Stimulated activated CD4-positive, alpha-beta T cell treated with anti-CD3 and anti-CD28 coated beads, Interleukin-1b, Interleukin-23, amount 100 ng/mL, for 24 hours (primary cell): ENCODE measurements at places on chromosomes 5 and 9.

DNA sequence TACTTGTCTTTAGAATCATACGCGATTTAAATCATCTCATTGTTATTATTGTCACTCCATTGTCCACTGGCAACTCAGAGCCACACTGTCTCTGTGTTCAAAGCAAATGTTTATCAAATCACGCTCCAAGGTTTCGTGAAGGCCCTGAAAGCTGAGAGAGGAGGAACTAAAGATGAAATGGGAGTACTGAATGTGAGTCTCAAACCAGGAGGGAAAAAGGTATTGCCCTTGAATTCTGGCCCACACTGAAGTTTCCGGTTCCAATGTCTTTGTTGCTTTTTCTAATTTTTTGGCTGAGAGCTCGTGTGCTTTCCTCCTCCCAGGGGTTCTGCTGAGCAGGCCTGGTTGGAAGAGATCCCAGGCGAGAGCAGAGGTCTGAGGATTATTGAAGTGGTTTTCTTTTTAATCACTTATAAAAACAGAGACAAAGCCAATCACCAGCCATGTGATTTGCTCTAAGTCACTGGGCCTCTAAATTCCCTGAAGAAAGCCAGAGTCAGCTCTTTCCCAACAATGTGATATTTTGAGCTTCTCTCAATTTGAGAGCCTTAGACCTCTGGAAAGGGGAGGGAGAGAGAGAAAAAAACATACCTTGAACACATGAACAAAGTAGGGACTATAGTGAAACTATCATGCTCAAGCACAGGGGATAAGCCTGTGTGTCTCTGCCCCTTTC, 420.8 kb upstream of the GRAMD2B start:
- DNase-seq: no peak

GRCh38 chr5:33129309-33129708, 311.5 kb upstream of the TARS1 start:
- no peak for DNase-seq

GRCh38 chr5:7410936-7411511, 15.1 kb downstream of the ADCY2 start:
- DNase-seq: no peak

- DNase-seq: no peak
These were observed 355.1 kb upstream of the RFX3 start for GRCh38 chr9:3880851-3881250.

DNA sequence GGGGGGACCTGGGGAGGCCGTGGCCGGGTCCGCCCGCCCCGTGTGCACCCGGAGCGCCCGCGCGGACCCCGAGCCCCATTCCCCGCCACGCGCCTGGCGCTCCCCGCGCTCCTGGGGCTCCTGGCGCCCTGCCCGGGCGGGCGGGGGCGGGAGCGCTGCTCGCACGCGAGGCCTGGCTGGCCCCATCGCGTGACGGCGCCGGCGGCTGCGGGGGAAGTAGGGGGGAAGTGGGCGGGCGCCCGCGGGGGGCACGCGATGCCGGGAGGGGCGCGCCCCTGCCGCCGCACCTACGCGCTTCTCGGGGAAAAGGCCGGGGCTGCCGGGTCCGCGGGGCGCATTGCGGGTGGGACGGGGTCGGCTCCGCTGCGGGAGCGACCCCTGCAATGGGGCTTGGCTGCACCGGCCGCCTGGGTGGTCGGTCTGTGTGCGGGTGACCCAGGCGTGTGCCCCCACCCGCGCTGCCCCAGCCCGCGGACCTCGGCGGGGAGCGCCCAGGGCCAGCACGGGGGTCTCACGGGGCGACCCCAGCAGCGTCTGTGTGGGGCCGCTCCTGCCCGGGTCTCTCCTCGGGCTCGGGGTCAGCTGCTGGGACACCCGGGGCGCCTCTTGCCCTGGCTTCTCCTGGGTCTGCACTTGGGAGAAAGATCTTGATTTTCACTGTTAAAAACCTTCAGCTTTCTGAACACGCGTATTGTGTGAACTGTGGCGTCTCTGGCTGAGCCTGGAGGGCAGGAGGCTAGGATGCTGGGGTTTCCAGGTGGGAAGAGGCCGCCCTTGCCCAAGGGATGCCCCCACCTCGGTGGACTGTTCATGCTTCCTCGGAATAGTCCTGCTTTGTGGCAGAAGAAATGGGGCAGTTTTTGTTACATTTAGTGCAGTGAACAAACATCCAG, 52.4 kb downstream of the AHRR start:
- DNase-seq: peak; percentile 61

GRCh38 chr5:94793113-94793815, 174.8 kb downstream of the SLF1 start:
- no peak for DNase-seq

- DNase-seq: no peak
These were observed 15.7 kb downstream of the CEP72 start for GRCh38 chr5:627840-628239.

DNA sequence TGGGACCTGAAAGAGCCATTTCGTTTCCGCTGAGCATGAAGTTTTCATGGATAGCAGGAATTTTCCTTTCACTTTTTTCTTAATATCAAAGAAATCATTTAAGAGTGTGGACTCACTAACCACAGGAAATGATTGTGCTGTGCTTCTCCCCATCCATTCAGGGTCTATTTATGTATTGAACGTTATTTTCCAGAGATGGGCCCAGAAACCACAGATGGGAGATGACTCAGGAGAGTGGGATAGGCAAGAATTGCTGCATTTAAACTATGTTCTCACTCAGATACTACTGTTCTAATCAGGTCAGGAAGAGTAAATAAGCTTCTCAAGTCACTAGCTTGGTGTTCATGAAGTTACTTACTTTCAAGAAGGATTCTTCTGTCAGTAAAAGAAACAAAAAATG, 763.8 kb downstream of the DTWD2 start:
- DNase-seq: no peak

GRCh38 chr9:136082496-136083361, 12.4 kb downstream of the NACC2 start:
- DNase-seq: no peak

DNA sequence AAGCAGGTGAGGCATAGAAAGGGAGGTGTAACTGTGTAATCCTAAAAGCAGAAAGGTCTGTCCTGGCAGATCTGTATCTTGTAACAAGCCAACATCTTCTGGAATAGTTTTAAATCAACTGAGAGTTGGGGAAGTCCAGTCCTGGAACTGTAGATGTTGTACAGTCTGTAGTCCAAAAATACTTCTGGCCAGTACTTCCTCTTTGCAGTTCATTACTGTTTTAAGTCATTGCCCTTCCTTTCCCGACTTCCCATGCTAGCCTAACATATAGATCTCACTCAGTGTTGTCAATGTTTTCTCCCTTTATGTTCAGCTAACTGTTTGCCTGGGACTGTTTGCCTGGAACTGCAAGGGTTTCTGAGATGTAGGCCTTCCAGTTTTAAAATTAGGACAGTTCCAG, 168.5 kb upstream of the ISL1 start:
- no peak for DNase-seq

GRCh38 chr5:98635656-98636055, 137.8 kb upstream of the RGMB start:
- no peak for DNase-seq

DNA sequence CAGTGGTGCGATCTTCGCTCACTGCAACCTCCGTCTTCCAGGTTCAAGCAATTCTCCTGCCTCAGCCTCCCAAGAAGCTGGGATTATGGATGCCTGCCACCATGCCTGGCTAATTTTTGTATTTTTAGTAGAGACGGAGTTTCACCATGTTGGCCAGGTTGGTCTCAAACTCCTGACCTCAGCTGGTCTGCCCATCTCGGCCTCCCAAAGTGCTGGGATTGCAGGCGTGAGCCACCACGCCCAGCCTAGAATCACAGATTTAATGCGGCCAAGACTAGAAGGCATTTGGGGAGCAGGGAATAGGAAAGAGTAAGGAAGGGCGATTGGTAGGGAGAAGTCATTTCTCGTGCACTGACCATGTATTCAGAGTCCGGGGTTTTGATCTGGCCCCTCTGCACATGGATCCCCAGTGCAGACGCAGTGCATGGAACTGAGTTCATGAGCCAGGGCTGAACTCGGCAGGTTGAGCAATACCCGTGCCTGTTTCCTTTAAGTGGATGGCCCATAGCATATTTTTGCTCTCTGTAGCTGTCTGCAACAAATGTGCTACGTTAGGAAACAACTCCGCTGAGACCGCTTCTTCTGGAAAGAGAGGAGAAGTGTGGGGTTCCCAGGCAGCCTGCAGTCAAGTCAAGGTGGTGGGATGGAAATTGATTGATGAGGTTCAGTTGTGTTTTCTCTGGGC, 3.4 kb upstream of the HMCN2 start:
- no peak for DNase-seq

GRCh38 chr9:129525656-129526196, 95.2 kb downstream of the C9orf50 start:
- no peak for DNase-seq

DNA sequence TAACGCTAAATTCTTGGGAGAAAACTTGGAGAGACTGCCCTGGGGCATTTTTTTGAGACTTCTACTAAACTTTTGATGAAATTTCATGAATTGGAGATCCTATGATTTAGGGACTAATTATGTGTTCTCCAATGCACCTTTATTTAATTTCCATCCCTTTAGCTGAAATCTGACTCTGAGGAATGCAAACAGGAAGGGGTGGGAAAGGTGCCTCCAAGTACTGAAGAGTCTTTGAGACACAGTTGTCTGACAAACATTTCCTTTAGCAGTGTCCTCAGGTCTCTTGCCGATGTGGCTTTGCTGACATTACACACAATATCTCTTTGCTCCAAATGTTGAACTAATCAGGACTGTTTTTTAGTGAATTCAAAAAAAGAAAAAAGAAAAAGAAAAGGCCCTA, 76.9 kb downstream of the LIX1 start:
- no peak for DNase-seq

DNA sequence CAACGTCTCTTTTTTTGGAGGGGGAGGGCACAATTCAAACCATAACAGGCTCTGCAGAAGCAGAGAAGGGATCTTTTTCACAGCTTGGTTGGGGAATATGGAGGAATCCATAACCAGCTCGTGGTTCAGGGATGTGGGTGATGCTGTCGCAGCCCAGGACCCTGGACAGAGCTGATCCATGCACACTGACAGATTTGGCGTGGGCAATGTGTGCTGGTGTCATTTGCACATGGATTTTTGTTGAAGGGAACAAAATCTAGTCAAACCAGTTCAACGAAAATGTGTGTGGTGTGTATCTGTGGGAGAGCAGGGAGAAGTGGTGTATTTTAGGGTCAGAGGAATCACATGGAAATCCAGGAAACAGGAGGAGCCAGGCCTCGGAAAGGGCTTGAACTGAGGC, 4.2 kb downstream of the DOCK2 start:
- DNase-seq: no peak

DNA sequence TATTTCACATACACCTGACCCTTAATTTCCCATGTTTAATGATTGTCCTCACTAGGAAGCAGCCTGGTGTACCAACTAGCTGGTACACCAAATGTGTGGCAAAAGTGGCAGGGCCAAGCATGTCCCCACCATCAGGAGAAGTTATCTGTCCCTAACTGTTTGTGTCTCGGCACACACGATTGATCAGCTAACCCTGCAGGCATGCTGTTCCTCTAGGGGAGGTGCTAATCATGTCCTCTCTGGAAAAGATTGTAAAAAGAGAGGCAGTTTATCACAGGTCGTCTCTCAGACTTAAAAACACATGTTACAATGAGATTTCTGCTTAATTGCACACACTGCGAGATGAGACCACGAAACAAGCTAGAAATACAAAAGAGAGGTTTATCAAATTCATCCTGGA, 342.7 kb downstream of the DIRAS2 start:
- no peak for DNase-seq

- DNase-seq: no peak
These were observed 60.6 kb downstream of the MROH2B start for GRCh38 chr5:41010572-41010971.

DNA sequence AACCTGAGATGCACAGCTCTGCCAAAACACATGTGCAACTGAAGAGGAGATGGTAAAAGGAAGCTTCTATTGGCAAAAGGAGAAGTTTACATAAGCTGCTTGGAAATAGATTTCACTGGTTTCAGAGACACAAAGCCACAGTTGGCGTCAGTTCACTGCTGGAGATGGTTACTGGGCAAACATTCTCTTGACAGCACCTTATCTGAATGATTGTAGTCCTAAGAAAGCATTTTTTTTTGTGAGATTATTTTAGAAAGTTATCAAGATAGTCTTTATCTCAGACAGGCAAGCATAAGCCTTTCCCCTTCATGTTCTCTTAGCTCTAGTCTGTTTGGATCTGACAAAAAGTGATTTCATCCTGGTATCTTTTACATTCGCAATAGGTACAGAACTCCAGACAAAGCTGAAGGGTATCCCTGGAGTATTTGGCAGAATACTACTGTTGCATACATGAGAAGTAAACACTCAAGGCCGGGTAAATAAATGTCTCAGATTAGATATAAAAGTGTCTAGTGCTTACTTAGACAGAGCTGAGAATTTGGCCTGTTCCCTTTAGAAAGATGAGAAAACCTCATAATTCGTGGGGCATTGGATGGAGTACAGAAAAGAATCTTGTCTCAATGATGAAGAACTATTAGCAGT, 1668.0 kb upstream of the NUDT12 start:
- no peak for DNase-seq

- DNase-seq: no peak
These were observed 307.0 kb downstream of the BNC2 start for GRCh38 chr9:16563446-16563845.

- DNase-seq: no peak
These were observed 106.0 kb downstream of the ARRDC3 start for GRCh38 chr5:91277093-91277626.

DNA sequence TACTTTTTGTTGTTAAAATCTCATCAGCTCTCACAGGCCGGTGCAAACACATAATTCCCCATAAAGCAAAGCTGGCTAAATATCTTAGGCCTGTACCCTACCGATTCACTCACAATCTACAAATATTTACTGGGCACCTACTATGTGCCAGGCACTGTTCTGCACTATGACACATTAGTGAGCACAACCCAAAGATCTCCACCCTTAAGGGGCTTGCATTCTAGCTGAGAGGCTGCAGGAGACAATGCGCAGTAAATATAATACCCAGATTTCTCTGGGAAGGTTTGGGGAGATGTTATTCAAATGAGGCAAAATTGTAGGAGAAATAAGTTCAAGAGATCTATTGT, 53.7 kb downstream of the FNBP1 start:
- DNase-seq: no peak

DNA sequence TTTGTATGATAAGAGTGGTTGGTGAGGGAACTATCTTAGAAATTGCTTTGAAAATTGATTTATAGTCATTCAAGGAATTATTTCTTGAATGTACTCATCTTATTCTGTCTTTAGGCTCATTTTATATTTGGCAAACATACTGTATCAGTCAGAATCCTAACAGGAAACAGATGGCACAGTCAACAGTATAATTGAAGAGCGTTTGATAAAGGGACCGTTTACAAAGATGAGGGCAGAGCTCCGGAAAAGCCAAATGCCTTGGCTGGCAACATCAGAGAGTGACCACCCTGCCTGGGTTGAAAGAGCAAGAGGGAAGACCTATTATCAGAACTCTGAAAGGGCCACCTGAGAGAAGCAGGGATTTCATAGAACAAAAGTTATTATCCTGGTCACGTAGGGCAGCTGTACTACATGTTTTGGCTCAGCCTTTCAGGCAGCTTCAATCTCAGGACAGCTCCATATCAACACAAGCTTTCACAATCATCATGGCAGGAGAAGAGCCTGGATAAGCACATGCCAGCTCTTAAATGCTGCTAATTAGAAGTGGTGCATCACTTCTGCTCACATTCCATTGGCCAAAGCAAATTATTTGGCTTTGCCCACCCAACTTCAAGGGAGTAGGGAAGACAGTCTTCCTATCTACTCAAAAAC, 47.2 kb upstream of the ARL15 start:
- DNase-seq: no peak
